ENCODE measurements at places on chromosomes 1 and 21.

DNA sequence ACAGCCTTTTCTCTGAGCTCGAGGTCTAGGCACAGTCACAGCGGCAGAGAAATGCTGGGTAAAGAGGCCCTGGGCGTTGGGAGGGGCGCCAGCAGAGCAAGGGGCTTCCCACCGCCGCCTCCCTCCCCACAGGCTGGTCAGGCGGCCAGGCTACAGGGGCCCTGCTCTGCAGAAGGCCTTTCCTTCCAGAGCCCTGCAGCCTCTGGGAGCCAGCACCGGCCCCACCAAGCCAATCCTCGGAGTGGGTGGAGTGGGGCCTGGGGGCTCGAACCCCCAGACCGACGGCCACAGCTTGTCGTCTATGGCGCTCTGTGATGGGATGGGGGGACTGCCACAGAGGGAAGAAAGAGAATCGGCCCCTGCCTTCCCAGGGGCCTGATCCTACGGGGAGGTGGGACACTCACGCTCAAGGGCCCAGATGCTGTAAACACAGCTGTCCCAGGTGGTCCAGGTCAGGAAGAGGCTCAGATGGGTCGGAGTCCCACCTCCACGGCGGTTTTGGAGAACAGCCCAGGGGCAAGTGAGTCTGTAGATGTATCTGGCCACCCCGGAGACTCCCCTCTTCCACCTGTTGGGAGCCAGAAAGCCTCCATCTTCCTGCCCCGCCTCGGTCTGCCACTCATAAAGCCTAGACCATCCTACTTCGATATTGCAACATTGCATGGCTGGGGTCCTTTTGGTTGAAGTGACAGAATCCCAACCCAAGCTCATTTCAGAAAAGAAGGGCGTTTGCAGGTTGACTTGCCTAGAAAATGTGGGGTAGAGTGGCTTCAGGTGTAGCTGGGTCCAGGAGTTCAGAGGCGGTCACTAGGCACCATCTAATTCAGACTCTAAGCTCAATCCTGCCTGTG lies 95.6 kb downstream of the SIK1 start:
- no peak for DNase-seq

GRCh38 chr1:52914463-52914862 lies 7.1 kb downstream of the ECHDC2 start:
- DNase-seq = no peak

- no peak for DNase-seq
Measured at GRCh38 chr21:37414292-37415253, 48.0 kb downstream of the DYRK1A start.

DNA sequence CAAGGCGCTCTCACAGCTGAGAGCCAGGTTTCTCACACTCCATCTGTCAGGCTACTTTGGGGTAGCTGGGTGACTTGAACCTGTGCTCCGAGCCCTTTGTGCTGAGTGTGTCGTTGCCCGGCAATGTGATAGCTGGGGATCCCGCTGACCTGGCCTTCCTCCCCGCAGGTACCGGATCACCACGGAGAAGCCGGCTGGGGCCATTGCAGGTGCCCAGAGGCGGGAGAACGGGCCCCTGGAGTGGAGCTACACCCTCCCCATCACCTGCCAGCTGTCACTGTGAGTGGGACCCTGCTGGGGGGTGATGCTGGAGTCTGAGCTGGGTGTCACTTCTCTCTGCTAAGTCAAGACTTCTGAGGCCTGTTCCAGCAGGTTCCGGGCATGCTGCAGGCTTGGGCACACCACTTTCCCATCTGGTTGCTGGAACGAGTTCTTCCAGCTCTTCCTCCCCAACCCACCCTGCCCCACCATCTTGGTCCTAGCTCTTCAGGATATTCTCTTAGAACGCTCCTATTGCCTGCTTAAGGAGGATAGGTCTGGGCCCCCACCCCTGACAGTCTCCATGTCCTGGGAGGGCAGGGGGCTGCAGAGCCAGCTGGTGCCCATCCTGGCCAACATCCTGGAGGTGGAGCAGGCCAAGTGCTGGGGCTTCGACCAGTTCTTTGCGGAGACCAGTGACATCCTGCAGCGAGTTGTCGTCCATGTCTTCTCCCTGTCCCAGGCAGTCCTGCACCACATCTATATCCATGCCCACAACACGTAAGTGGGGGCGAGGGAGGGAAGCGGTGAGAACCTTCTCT lies 7.5 kb downstream of the IKBKE start:
- no peak for DNase-seq

GRCh38 chr1:111621050-111621449 lies 1.5 kb downstream of the RAP1A start:
- DNase-seq = no peak

- DNase-seq = no peak
Measured at GRCh38 chr1:72366466-72366865, 84.1 kb upstream of the NEGR1 start.

DNA sequence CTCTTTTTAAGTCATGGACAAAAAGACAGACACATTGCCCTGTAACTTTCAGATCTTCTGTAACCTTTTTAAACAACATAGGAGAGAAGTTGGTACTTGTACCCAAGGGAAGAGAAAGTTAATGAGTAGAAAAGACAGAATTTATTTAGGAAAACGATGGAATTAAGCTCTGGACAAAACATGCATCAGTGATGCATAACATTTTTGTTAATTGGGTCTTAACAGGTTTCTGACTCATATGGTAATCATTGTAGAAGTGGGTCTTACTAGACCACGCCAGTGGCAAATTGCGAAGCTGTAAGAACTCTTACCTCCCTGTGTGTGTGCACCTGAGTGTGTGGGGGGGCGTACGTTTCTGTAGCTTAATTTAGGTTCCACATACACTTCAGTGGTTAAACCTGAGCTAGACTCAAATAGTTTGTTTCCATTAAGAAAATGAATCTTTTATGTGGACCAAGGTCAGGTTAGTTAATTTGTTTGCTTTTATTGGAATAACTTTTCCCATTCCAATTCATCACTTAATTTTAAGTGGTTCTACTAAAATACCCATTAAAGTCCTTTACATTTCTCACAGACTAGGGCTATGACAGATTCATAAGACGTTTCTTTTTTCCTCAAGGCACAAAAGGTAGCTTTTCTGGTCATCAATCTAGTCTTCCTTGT lies 48.1 kb downstream of the NFIA start:
- DNase-seq = no peak

- peak; percentile 55 for DNase-seq
Measured at GRCh38 chr1:109532365-109533136, 7.1 kb upstream of the GPR61 start.

- DNase-seq = peak; percentile 38
Measured at GRCh38 chr1:207309745-207310273, 11.7 kb upstream of the CD55 start.
